ENCODE measurements at places on chromosomes 2 and 18. TPM values are rescaled to one million over a fixed set of nuclear protein-coding genes. Genes with fewer than 3 reads are reported as not detected.
A peak's percentile ranks its signal among the peaks of the same experiment; 100 is the strongest.

SEPTIN2 gene
- total RNA-seq = 373 TPM

TTR gene
- total RNA-seq = not detected

KCNG2 gene
- total RNA-seq = 0.19 TPM

STK36 gene
- 34.9 TPM for total RNA-seq

CFAP221 gene
- total RNA-seq = 0.71 TPM

OR6B2 gene
- total RNA-seq = not detected

GRCh38 chr18:28168725-28169124 is 8.2 kb downstream of the CDH2 start:
- no peak overlapping the region for H3K4me3 ChIP-seq
- no peaks in the 10 kb centered on the region for H3K36me3 ChIP-seq
- no peaks in the 10 kb centered on the region for H3K4me1 ChIP-seq
- no peaks in the 10 kb centered on the region for H3K27me3 ChIP-seq

- H3K27ac ChIP-seq = no peak overlapping the region
- no peaks in the 10 kb centered on the region for H3K36me3 ChIP-seq
- no peaks in the 10 kb centered on the region for H3K4me1 ChIP-seq
- no peak for DNase-seq
Observed at GRCh38 chr2:52886556-52886955, 881.0 kb upstream of the CHAC2 start.

- no peaks in the 10 kb centered on the region for H3K36me3 ChIP-seq
- DNase-seq = no peak
- no peak overlapping the region for H3K27ac ChIP-seq
- no peak overlapping the region for H3K4me3 ChIP-seq
- no peaks in the 10 kb centered on the region for H3K27me3 ChIP-seq
Observed at GRCh38 chr2:16911746-16912145, 246.1 kb upstream of the CYRIA start.

GRCh38 chr2:214215107-214215506 is 195.7 kb upstream of the VWC2L start:
- peaks cover 4% of the 10 kb centered on the region for H3K4me1 ChIP-seq
- no peaks in the 10 kb centered on the region for H3K27me3 ChIP-seq
- no peak for DNase-seq
- H3K36me3 ChIP-seq = no peaks in the 10 kb centered on the region
- H3K4me3 ChIP-seq = no peak overlapping the region

DNA sequence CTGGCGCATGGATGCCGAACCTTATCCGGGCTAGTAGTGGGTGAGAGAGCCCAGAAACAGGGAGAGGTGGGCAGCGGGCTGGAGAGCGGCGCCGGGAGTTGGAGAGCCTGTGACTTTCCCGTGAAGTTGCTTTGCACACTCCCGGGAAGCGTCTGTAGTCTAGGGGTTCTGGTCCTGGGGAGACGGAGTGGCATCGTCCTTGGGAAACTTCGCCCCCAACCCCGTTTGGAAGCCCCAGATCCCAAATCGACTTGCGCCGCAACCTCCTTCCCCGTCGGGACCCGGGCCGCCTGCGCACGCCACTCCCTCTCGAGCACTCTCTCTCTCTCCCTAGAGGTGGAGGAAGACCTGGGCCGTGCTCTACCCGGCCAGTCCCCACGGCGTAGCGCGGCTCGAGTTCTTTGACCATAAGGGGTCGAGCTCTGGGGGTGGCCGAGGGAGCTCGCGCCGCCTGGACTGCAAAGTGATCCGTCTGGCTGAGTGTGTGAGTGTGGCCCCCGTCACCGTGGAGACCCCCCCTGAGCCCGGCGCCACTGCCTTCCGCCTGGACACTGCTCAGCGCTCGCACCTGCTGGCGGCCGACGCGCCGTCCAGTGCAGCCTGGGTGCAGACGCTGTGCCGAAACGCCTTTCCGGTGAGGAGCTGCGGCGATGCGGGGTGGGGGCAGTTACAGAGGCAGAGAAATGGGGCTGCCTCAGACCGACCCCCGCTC is 456 bp downstream of the DOK1 start:
- H3K4me3 ChIP-seq = peak overlapping the region; percentile 94
- peaks cover 4% of the 10 kb centered on the region for H3K4me1 ChIP-seq
- no peaks in the 10 kb centered on the region for H3K36me3 ChIP-seq
- H3K27ac ChIP-seq = no peak overlapping the region

DNA sequence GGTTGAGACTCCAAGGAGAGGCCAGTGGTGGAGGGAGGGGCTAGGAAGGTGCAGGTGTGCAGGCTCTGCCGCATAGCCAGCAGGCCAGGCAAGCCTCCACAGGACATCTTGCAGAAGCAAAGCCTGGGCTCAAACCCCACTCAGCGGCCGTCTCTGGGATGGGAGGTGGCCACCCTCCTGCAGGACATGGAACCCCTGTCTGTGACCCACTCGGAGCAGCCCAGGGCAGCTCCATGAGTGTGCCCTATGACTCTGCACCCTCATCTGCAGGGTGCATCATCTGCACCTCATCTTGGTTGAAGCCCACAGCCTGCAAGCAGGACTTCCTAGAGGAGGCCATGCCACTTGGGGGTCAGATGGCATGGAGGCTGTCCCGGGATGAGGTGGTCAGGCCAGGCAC is 46.3 kb downstream of the GPC1 start:
- H3K27me3 ChIP-seq = no peaks in the 10 kb centered on the region
- no peak for DNase-seq
- no peak overlapping the region for H3K4me3 ChIP-seq
- H3K4me1 ChIP-seq = no peaks in the 10 kb centered on the region

DNA sequence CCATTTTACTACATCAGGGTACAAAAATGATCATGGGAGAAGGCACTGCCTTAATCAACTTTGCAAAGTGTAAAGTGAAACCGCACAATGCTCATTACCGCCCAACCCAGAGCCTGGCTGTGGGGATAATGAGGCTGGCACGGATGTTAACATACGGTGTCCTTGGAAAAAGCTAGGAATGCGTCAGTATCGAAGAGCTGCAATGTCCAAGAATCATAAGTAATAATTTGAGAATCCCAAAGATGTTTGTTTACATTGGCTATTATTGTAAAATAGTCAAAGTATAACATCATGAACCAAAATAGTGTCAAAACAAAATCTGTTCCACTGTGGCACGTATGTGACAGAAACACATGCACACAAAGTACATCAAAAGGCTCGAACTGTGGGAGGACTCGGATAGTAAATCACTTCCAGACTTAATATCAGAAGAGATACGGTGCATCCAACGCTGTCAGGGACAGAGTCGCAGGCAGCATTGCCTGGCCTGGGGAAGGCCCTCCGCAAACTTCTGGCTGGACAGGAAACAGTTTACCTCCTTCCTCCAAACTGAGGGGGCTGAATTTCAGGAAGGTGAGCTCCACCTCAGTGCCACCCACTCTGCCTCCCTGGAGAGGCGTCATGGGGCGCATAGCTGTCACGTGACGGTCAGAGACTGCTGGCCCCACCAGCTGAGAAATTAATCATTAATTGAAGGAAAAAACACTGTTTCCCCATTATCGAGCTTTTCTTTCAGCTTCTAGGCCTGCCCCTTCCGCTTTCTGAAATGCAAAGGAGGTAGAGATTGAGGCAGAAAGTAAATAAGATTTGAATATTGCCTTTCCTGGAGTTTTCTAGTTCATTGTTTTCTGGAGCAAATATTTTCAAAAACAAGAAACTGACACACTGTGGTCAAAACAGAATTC is 1.8 kb upstream of the ID2 start:
- peaks cover 7% of the 10 kb centered on the region for H3K4me1 ChIP-seq
- no peaks in the 10 kb centered on the region for H3K36me3 ChIP-seq
- no peak for DNase-seq
- H3K4me3 ChIP-seq = peak overlapping the region; percentile 48
- H3K27ac ChIP-seq = no peak overlapping the region

DNA sequence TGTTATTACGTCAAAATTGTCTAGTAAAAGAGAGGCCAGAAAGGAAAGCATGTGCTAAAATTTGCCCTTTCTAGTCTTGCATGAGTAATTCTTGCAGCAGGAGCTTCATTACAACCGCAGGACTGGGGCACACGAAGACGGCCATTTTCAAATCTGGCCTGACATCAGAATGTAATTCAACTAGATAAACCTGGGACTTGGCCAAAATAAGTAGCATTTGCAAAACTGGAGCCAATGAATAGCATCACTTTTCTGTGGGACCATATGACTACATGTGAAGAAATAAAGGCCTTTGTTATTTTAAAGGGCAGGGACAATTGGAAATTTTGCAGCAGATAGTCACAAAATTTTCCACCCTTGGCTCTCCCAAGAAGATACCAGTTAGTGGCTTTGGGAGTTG is 3.0 kb upstream of the FZD7 start:
- no peak overlapping the region for H3K4me3 ChIP-seq
- DNase-seq = no peak
- H3K36me3 ChIP-seq = peaks cover 1% of the 10 kb centered on the region
- no peak overlapping the region for H3K27ac ChIP-seq
- no peaks in the 10 kb centered on the region for H3K27me3 ChIP-seq

GRCh38 chr2:96962567-96963203 is 23.7 kb downstream of the FAM178B start:
- H3K27me3 ChIP-seq = no peaks in the 10 kb centered on the region
- H3K27ac ChIP-seq = no peak overlapping the region
- H3K4me1 ChIP-seq = peaks cover 4% of the 10 kb centered on the region
- no peaks in the 10 kb centered on the region for H3K36me3 ChIP-seq
- DNase-seq = no peak

DNA sequence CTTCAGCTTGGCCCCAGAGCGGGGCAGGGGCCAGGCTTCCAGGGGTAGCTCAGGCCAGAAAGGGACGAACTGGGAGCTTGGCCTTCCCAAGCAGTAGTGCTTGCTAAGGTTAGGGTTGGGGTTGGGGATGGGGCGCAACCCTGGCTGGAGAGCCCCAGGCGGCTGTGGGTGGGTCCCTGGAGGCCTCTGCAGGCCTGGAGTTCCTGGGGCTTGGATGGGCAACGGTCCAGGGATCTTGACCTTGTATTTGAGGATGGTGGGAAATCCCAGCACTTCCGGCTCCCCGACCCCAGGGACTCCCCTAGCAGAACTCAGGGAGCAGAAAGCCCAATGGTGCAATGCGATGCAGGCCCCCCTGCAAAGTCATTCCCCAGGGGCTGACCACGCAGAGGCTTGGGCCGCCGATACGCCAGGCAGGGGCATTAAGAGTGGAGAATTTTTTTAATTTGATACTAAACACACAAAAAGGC is 12.6 kb upstream of the MLPH start:
- H3K27me3 ChIP-seq = peaks cover 7% of the 10 kb centered on the region
- no peak overlapping the region for H3K27ac ChIP-seq
- H3K4me1 ChIP-seq = peaks cover 13% of the 10 kb centered on the region

DNA sequence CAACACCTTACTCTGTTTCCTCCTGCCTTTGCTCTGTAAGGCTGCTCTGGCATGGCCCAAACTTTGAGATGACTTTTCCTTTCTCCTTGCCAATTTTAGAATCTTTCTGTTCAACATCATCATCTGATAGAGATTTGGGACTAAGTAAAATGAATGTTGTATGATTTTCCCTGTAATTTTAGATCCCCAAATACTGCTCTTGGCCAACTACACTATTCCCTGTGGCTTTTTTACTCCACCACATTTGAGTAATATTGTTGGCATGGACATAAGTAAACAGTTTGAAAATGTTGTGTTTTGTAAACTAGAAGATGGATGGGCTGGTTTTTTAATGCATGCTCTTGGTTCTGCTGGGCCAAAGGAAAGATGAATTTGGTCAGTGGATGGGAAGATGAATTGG is 12.1 kb downstream of the LTBP1 start:
- no peaks in the 10 kb centered on the region for H3K36me3 ChIP-seq
- no peak for DNase-seq
- no peaks in the 10 kb centered on the region for H3K27me3 ChIP-seq
- H3K4me3 ChIP-seq = no peak overlapping the region
- H3K4me1 ChIP-seq = peaks cover 3% of the 10 kb centered on the region

GRCh38 chr2:174078275-174078674 is 113.1 kb upstream of the SP3 start:
- no peak for DNase-seq
- H3K4me1 ChIP-seq = no peaks in the 10 kb centered on the region
- peaks cover 4% of the 10 kb centered on the region for H3K36me3 ChIP-seq
- no peak overlapping the region for H3K4me3 ChIP-seq
- H3K27me3 ChIP-seq = no peaks in the 10 kb centered on the region

- H3K36me3 ChIP-seq = peaks cover 39% of the 10 kb centered on the region
- H3K4me3 ChIP-seq = no peak overlapping the region
- DNase-seq = no peak
- no peak overlapping the region for H3K27ac ChIP-seq
Observed at GRCh38 chr2:159445307-159445706, 158.8 kb upstream of the WDSUB1 start.

DNA sequence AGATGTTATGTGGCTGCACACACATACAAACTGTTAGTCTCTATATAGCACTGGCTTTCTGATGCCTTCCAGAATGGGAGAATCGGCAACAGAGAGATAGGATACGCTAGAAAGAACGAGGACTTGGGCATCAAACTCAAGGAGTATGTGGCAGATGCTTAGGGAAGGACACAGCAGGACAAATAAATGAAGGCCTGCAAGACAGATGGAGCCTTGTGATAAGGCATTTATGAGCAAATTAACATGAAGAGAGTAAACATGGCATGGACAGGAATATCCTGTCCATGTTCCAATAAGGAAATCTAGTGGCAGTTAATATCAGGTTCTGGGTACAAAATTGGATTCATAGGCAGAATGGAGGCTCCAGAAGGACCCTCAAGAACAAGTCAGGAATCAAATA is 136.9 kb downstream of the SLC4A10 start:
- no peaks in the 10 kb centered on the region for H3K36me3 ChIP-seq
- H3K4me1 ChIP-seq = no peaks in the 10 kb centered on the region
- H3K27me3 ChIP-seq = no peaks in the 10 kb centered on the region
- no peak overlapping the region for H3K4me3 ChIP-seq

GRCh38 chr2:134107402-134107801 is 146.5 kb upstream of the MGAT5 start:
- H3K4me1 ChIP-seq = peaks cover 3% of the 10 kb centered on the region
- DNase-seq = no peak
- no peak overlapping the region for H3K27ac ChIP-seq
- no peaks in the 10 kb centered on the region for H3K27me3 ChIP-seq
- H3K36me3 ChIP-seq = no peaks in the 10 kb centered on the region

GRCh38 chr2:46171411-46171953 is 125.7 kb upstream of the EPAS1 start:
- no peak overlapping the region for H3K4me3 ChIP-seq
- H3K36me3 ChIP-seq = no peaks in the 10 kb centered on the region
- DNase-seq = no peak
- H3K27me3 ChIP-seq = no peaks in the 10 kb centered on the region
- no peak overlapping the region for H3K27ac ChIP-seq

DNA sequence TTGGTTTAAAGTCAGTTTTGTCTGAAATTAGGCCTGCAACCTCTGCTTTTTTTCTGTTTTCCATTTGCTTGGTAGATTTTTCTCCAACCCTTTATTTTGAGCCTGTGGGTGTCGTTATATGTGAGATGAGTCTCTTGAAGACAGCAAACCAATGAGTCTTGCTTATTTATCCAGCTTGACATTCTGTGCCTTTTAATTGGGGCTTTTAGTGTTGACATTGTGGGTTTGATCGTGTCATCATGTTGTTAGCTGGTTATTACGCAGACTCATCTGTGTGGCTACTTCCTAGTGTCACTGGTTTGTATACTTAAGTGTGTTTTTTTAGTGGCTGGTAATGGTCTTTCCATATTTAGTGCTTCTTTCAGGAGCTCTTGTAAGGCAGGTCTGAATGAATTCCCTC is 18.8 kb downstream of the TMEM87B start:
- DNase-seq = no peak
- H3K36me3 ChIP-seq = no peaks in the 10 kb centered on the region
- no peaks in the 10 kb centered on the region for H3K4me1 ChIP-seq

GRCh38 chr2:156896294-156896693 is 361.2 kb upstream of the GALNT5 start:
- no peak overlapping the region for H3K27ac ChIP-seq
- no peaks in the 10 kb centered on the region for H3K36me3 ChIP-seq
- H3K4me1 ChIP-seq = no peaks in the 10 kb centered on the region
- H3K27me3 ChIP-seq = no peaks in the 10 kb centered on the region
- no peak overlapping the region for H3K4me3 ChIP-seq

- no peaks in the 10 kb centered on the region for H3K27me3 ChIP-seq
- DNase-seq = no peak
- no peaks in the 10 kb centered on the region for H3K36me3 ChIP-seq
- no peak overlapping the region for H3K27ac ChIP-seq
- H3K4me1 ChIP-seq = no peaks in the 10 kb centered on the region
Observed at GRCh38 chr2:239927424-239927981, 97.6 kb downstream of the NDUFA10 start.

Measured in H1 (cell line).